ENCODE measurements at places on chromosomes 11 and 22. TPM values are rescaled to one million over a fixed set of nuclear protein-coding genes. Genes with fewer than 3 reads are reported as not detected.

Gene POU2AF2
- not detected for total RNA-seq

Gene PLEKHA7
- 6.0 TPM for total RNA-seq

Gene ZFP91
- total RNA-seq = 37.2 TPM

Gene P4HA3
- not detected for total RNA-seq

Gene ACCSL
- not detected for total RNA-seq

DNA sequence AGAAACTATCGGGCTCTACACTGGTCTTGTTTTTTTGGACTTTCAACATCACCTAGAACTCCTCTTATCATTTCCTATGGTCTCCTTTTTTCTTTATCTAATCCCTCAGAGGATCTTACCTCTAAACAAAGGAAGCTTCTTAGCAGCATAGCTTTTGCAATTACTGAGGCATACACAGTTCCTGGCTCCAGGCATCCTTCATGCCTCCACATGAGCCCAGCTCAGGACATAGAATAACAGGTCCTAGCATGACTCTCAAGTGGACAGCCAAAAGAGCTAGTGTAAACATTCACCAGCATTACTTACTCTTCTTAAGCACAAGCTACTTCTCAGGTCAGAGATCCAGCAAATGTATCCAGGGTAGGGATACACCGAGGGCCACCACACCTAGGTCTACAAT is 17.1 kb downstream of the CFAP300 start:
- H3K27me3 ChIP-seq = peaks cover 15% of the 10 kb centered on the region
- no peak for DNase-seq
- H3K36me3 ChIP-seq = no peaks in the 10 kb centered on the region
- no peak overlapping the region for H3K4me3 ChIP-seq

DNA sequence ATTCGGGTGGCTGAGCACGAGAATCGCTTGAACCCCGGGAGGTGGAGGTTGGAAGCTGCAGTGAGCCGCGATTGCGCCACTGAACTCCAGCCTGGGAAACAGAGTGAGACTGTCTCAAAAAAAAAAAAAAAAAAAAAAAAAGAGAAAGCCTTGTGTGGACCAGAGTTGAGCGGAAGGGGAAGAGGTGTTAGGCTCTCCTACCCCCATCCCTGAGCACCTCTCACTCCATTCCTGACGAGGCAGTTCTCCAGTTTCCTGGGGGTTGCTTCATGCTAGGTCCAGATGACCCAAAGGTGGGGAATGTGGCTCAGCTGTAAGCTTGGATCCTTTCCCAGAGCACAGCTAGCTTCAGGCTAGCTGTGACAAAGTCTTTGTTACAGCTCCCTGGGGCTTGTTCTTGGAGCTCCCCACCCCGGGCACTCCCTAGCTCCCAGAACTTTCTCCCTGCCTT is 8.8 kb upstream of the DNAL4 start:
- H3K27me3 ChIP-seq = peaks cover 4% of the 10 kb centered on the region
- H3K27ac ChIP-seq = no peak overlapping the region
- H3K4me1 ChIP-seq = peaks cover 12% of the 10 kb centered on the region
- H3K4me3 ChIP-seq = no peak overlapping the region
- H3K36me3 ChIP-seq = no peaks in the 10 kb centered on the region
- no peak for DNase-seq

GRCh38 chr11:18352581-18352980 is 30.2 kb downstream of the GTF2H1 start:
- H3K27me3 ChIP-seq = no peaks in the 10 kb centered on the region
- DNase-seq = no peak
- H3K4me1 ChIP-seq = peaks cover 4% of the 10 kb centered on the region
- no peak overlapping the region for H3K4me3 ChIP-seq

DNA sequence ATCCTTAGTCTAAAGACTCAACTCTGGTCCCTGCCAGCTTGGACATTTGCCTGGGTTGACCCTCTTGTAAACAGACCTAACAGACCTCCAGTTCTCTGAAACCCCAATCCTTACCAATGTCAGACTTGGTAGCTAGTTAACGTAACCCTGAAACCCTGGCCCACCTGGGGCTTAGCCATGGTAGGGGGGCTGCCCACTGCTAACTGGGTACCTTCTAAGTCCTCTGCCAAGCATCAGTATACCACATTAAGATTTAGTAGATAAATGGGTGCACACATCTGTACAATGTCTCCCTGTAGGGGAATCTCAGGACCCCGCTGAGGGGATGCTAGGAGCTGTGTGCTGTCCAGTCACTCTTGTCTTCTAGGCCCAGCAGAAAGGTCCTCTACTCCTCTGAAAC is 29.9 kb upstream of the TH start:
- no peak overlapping the region for H3K27ac ChIP-seq
- peaks cover 4% of the 10 kb centered on the region for H3K27me3 ChIP-seq
- no peak for DNase-seq
- no peak overlapping the region for H3K4me3 ChIP-seq
- peaks cover 3% of the 10 kb centered on the region for H3K4me1 ChIP-seq

DNA sequence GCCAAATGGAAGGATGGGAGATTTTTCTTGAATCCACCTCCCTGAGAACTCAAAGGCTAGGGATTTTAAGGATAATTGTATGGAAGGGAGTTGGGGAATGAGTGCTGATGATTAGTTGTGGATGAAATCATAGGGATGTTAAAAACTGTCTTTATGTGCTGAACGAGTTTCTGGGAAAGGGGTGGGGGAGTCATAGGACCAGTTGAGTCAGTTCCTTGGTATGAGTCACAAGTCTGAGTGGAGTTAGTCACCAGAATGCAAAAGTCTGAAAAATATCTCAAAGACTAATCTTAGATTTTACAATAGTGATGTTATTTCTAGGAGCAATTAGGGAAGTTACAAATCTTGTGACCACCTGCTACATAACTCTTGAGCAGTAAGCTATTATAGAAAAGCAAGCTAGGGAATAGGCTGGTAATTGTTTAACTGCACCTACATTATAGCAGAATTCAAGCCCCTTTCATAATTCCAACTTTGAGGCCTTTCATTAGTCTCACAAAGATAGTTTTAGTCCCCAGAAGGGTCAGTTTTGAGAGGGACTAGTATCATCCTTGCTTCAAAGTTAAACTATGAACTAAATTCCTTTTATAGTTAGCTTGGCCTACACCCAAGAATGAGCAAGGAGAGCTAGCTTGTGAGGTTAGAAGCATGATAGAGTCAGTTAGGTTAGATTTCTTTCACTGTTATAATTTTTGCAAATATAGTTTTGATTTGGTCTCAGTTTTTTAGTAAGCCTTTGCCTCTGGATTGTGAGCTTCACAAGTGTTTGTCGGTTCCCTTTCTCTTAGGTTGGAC is 668.0 kb downstream of the ETS1 start:
- DNase-seq = peak; percentile 12
- no peak overlapping the region for H3K27ac ChIP-seq
- peaks cover 22% of the 10 kb centered on the region for H3K27me3 ChIP-seq
- H3K4me1 ChIP-seq = peaks cover 6% of the 10 kb centered on the region

DNA sequence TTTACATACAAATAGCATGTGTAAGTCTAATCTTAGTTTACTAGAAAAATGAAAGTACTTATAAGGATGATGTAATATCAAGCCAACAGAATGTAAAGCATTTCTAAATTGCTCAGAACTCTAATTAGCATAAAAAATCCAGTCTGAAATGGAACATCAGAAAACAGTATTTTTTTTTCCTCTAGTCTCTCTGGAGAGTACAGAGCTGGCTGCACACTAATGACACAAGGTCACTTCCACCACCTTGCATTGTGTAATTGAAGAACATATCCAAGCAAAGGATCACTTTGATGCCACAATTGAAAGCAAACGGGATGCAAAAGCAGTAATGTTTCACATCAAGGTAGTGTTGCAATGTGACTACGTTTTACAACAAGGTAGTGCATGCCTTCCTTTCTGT is 548.0 kb upstream of the LUZP2 start:
- DNase-seq = no peak
- no peaks in the 10 kb centered on the region for H3K4me1 ChIP-seq
- H3K27me3 ChIP-seq = no peaks in the 10 kb centered on the region

- no peak overlapping the region for H3K27ac ChIP-seq
- peaks cover 3% of the 10 kb centered on the region for H3K27me3 ChIP-seq
- no peak overlapping the region for H3K4me3 ChIP-seq
Measured at GRCh38 chr11:73275381-73275750, 3.2 kb downstream of the P2RY6 start.

GRCh38 chr11:19697721-19698121 is 14.9 kb upstream of the NAV2 start:
- no peak for DNase-seq
- no peaks in the 10 kb centered on the region for H3K4me1 ChIP-seq
- no peaks in the 10 kb centered on the region for H3K36me3 ChIP-seq
- H3K4me3 ChIP-seq = no peak overlapping the region
- H3K27ac ChIP-seq = no peak overlapping the region

GRCh38 chr11:45930031-45930794 is 7.8 kb downstream of the LARGE2 start:
- DNase-seq = peak; percentile 52
- peaks cover 26% of the 10 kb centered on the region for H3K4me1 ChIP-seq
- H3K36me3 ChIP-seq = peaks cover 2% of the 10 kb centered on the region
- peak overlapping the region; percentile 51 for H3K27ac ChIP-seq
- H3K4me3 ChIP-seq = no peak overlapping the region
- H3K27me3 ChIP-seq = no peaks in the 10 kb centered on the region

GRCh38 chr11:45599161-45599943 is 66.1 kb downstream of the CHST1 start:
- no peak for DNase-seq
- no peak overlapping the region for H3K27ac ChIP-seq

GRCh38 chr11:121032546-121032945 is 8.6 kb downstream of the TBCEL start:
- DNase-seq = no peak
- H3K27me3 ChIP-seq = no peaks in the 10 kb centered on the region
- H3K36me3 ChIP-seq = peaks cover 4% of the 10 kb centered on the region
- H3K27ac ChIP-seq = no peak overlapping the region

DNA sequence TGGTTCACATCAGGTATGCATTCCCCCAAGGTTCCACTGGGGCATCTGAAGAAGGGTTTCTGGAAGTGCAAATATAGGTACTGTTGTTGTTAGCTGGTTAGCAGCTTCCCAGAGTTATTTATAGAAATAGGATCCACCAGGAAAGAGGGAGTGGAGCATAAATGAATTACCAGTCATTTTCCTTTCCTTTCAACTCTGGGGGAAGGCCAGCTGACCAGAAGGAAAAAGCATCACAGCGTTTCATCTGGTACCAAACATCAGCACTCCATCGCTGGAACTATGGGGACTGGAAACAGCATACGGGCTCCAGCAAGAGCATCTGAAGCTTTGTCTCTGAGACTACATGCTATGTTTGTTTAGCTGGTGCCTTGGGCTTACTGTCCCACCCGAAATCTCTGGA is 378.2 kb upstream of the NARS2 start:
- no peaks in the 10 kb centered on the region for H3K36me3 ChIP-seq
- no peak for DNase-seq
- H3K27me3 ChIP-seq = peaks cover 12% of the 10 kb centered on the region
- H3K4me3 ChIP-seq = no peak overlapping the region
- no peak overlapping the region for H3K27ac ChIP-seq
- H3K4me1 ChIP-seq = no peaks in the 10 kb centered on the region

GRCh38 chr11:69096473-69096872 is 47.7 kb downstream of the TPCN2 start:
- no peaks in the 10 kb centered on the region for H3K27me3 ChIP-seq
- H3K4me1 ChIP-seq = peaks cover under 1% of the 10 kb centered on the region
- no peak overlapping the region for H3K27ac ChIP-seq
- no peak for DNase-seq

All from activated CD8-positive, alpha-beta T cell treated with anti-CD3 and anti-CD28 coated beads for 36 hours (primary cell).